ENCODE measurements at places on chromosomes 4 and X.

DNA sequence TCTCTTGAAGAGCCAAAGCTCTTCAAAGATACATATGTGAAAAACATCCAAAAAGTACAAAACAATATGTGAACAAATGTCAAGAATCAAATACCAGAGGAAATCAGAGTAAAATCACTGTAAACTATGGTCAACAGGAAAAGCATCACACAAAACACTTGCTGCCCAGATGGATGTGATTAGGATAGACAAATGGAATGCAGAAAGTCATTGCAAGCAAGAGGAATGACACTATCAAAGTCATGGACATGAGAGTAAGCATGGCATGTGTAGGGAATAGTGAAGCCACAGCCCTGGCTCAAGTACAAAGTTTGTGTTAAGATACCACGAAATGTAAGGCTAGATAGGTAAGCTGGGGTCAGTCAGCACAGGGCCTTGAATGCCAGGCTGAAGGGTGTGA is 37.7 kb downstream of the CLDN2 start:
- no peak for DNase-seq

DNA sequence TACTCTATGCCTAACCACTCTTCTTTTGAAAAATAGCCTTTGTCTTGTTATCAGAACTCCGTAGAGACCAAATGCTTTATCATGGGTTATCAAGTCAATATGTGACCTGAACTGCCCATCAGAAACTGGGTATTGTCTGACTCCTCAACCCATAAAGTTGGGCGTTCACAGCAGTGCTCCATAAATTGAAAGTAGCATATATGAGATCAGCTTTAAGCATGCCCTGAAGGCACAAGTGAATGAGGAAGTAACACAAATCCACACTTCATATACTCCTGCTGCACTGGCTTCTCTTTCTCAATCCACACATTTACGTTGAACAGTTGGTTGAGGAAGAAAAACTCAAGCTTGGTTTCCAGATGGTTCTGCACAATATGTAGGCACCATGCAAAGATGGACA is 1106.0 kb downstream of the STIM2 start:
- DNase-seq = no peak

- no peak for DNase-seq
Observed at GRCh38 chr4:30396772-30397475, 323.2 kb upstream of the PCDH7 start.

DNA sequence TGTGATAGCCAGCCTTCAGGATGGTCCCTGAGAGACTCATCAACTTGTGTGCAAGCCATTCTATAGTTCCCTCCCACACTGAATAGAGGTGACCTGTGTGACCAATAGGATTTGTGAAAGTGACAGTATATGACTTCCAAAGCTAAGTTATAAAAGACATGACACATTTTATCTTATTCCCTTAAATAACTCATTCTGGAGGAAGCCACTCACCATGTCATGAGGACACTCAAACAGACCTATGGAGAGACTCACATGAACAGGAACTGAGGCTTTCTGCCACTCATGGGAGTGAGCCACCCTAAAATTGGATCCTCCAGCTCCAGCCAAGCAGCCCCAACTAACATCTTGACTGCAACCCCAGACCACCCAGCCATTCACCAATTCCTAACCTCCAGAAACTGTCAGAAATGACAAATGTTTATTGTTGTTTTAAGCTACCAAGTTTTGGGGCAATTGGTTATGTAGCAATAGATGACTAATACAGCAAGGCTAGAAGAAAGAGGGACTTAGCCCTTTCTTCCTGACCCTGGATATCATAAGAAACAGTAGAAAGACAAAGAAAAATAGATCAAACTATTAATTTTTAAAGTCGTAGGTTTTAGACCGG is 9.0 kb upstream of the CHIC2 start:
- DNase-seq = no peak

DNA sequence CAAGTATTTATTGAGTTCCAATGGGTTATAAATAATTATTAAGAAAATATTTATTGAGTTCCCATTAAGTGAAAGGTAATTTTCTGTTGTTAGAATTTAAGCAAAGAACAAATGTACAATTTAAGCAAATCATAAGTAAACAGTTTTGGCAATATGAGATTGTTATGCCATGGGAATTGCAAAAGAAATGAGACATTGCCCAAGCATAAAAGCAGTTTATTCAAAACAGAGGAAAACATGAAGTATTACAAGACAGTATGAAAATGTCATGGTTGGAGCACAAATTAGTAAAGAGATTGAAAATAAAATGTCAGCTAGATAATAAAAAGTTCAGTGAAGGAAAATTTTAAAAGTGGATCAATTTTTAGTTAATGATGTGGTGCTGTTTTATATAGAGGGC is 706.1 kb upstream of the EPHA5 start:
- DNase-seq = no peak

GRCh38 chr4:5166377-5166776 is 115.1 kb downstream of the STK32B start:
- DNase-seq = no peak

Data from GM12865 (cell line).